ENCODE measurements at places on chromosomes 3 and 15. TPM values are rescaled to one million over a fixed set of nuclear protein-coding genes. Genes with fewer than 3 reads are reported as not detected.

DNA sequence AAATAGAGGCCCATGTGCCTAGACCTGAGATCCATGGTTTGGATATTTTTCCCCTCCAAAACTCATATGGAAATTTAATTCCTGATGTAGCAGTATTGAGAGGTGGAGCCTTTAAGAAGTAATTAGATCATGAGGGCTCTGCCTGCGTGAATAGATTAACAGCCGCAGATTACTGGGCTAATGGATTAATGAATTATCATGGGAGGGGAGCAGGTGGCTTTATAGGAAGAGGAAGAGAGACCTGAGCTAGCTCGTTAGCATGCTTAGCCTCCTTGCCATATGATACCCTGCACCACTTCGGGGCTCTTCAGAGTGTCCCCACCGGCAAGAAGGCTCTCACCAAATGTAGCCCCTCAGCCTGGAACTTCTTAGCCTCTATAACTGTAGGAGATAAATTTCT is 15.8 kb downstream of the ARHGEF26 start:
- no peaks in the 10 kb centered on the region for H3K27me3 ChIP-seq
- H3K4me3 ChIP-seq = no peak overlapping the region
- DNase-seq = no peak
- H3K36me3 ChIP-seq = no peaks in the 10 kb centered on the region
- no peaks in the 10 kb centered on the region for H3K4me1 ChIP-seq
- no peak overlapping the region for H3K27ac ChIP-seq

- peaks cover 3% of the 10 kb centered on the region for H3K36me3 ChIP-seq
- DNase-seq = no peak
- no peaks in the 10 kb centered on the region for H3K27me3 ChIP-seq
- H3K27ac ChIP-seq = no peak overlapping the region
- no peak overlapping the region for H3K4me3 ChIP-seq
These were observed 28.2 kb upstream of the RSL24D1 start for GRCh38 chr15:55224892-55225291.

- H3K27me3 ChIP-seq = no peaks in the 10 kb centered on the region
- H3K4me3 ChIP-seq = no peak overlapping the region
- no peak overlapping the region for H3K27ac ChIP-seq
- H3K4me1 ChIP-seq = peaks cover 12% of the 10 kb centered on the region
These were observed 11.4 kb upstream of the MGA start for GRCh38 chr15:41648770-41649169.

DNA sequence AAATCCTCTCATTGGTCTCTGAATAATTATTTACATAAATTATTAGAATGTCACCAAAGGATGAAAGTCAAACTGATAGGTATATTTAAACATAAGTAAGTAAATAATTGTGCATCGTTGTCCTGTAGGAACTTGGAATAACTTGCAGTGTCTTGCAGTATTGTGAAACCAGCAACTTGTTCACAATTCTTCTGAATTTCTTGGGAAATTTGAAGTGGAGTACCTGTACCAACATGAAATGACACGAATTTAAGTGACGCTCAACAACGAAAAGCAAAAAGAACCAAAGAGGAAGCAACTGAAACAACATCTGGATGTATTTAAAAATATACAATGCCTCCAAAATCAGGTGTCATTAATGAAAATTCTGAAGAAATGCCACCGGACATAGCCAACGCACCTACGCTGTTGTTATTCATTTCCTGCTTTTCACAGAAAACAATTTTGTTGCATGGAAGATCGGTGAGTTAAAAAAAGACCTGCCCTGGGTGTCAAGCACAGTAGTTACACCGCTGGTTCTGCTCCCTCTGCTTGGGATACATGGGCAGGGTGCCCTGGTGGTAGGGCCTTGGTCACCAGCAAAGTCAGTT is 112.5 kb downstream of the RPLP1 start:
- DNase-seq = no peak
- H3K4me3 ChIP-seq = no peak overlapping the region
- no peak overlapping the region for H3K27ac ChIP-seq

- H3K4me1 ChIP-seq = no peaks in the 10 kb centered on the region
- H3K27me3 ChIP-seq = no peaks in the 10 kb centered on the region
- no peaks in the 10 kb centered on the region for H3K36me3 ChIP-seq
- no peak for DNase-seq
- no peak overlapping the region for H3K4me3 ChIP-seq
These were observed 1635.5 kb downstream of the OTOL1 start for GRCh38 chr3:163132111-163132510.

DNA sequence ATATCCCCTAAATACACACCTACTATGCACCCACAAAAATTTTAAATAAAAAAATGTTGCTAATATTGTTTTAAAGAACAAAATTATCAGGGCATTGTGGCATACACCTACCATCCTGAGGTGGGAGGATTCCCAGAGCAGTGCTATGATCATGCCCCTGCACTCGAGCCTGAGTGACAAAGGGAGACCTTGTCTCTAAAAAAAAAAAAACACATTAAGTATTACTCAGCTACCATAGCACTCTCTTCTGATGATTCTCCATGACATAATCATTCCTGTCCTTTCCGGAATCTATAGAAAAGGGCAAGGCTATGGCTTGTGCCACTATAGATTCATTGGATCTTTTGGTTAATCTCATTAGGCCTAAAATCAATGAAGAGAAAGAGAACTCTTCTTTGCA is 77.4 kb downstream of the ACAP2 start:
- no peaks in the 10 kb centered on the region for H3K4me1 ChIP-seq
- no peak overlapping the region for H3K27ac ChIP-seq
- no peaks in the 10 kb centered on the region for H3K27me3 ChIP-seq
- DNase-seq = no peak

The DAZL gene
- not detected for total RNA-seq

The SERF2 gene
- 1,410 TPM for total RNA-seq

The GOLGA8J gene
- total RNA-seq = not detected

The C2CD4A gene
- total RNA-seq = not detected

Measured in adrenal gland (tissue), 19 donors.